Activated naive CD4-positive, alpha-beta T cell treated with Interleukin-2 at 50 U/mL for 16 hours (primary cell): ENCODE measurements at places on chromosomes 5 and 9.

GRCh38 chr5:32450952-32451351 is 6.4 kb upstream of the ZFR start:
- no peak for DNase-seq

GRCh38 chr5:64826541-64826940 is 57.8 kb downstream of the CWC27 start:
- no peak for DNase-seq

DNA sequence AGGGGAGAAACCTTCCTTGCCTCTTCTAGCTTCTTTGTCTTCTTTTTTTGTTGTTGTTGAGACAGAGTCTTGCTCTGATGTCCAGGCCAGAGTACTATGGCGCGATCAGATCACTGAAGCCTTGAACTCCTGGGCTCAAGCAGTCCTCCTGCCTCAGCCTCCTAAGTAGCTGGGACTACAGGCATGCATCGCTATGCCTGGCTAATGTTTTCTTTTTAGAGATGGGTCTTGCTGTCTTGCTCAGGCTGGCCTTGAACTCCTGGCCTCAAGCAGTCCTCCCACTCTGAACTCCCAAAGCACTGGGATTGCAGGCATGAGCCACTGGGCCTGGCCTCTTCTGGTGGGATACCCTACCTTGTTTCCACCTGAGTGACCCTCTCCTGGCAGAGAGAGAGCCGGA is 3.4 kb upstream of the PAXX start:
- DNase-seq = no peak

DNA sequence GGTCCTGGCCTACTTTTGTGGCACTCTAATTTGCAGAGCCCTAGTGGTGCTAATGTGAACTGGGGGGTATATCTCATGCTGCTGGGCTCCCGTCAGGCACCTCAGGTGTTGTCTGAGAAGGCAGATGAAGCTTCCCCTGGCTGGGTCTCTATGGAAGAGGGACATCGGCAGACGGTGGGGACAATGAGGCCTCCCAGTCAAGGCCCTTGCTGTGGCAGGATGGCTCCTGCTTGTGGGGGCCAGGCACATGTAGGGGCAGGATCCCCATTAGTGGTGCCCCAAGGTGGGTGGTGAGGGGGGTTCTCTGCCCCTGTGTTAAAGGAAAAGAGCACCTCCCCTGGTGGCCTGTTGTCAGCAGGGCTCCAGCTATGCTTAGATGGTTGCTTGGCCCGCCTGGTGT is 192.8 kb upstream of the S1PR3 start:
- no peak for DNase-seq

DNA sequence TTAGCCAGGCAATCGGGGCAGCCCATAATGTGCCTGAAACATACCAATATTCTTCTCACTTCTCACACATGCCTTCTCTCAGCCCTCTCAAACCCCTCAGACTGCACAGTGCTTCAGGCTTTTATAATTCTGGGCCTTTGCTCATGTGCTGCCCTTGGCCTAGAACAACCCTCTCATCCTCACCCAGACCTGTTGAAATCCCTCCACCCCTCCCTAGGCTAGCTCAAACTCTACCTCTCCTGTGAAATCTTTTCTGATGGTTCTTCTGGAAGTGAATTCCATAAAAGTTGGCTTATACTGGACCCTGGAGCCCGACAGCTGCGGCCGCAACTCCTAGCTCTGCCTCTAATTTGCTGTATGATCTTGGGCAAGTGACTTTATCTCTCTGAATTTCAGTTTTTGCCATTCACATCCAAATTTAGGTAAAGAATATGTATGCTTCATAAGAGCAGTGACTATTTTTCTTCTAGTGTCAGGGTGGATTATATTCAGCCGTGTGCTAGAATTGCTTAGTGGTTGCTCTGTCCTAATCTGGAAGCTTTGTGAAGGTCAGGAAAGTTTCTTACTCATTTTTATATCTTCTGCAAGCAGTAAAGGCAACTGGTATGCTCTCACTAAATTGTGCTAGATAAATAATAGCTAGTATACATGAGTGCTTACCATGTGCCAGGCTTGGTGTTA is 221.4 kb downstream of the MAPKAP1 start:
- DNase-seq = no peak

- DNase-seq = no peak
Observed at GRCh38 chr5:132876020-132876759, 2.7 kb downstream of the LEAP2 start.
